ENCODE measurements at places on chromosomes 3 and 15.

- no peak for DNase-seq
Observed at GRCh38 chr3:42189736-42190135, 76.2 kb downstream of the CCK start.

DNA sequence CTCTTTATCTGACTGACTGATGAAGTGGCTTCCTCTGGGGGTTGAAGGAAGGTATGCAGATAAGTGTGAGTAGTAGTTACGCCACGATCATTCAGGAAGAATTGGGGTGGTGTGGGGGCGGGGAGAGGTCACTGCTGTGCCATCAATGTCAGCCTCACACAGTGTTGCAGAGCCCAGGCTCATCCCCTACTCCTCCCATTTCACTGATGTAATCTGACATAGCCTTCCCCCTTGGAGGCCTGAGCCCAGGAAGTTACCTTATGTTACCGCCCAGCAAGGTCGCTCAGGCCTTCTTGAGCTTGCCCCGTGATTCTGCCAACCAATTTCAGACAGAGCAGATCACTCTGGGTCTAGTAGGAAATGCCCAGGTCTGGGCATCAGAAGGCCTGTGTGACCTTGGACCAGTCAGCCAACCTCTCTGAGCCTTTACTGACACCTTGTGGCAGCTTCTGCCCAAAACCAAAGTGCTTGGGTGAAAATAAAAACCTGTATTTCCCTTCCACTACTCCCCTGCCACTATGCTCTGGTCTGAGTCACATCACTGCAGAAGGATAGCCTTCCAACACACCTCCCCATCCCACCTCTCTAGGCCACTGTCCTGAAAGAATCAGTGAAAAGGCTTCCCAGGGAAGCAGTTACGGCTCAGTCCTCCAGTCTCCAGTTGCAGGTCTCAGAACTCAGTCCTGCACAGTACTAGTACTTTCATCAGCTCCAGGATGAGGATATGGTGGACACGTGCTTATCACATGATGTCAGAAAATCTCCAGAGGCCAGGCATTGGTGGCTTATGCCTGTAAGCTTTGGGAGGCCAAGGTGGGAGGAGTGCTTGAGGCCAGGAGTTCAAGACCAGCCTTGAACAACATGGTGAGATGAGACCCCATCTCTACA lies 28.1 kb upstream of the INSYN1 start:
- no peak for DNase-seq

DNA sequence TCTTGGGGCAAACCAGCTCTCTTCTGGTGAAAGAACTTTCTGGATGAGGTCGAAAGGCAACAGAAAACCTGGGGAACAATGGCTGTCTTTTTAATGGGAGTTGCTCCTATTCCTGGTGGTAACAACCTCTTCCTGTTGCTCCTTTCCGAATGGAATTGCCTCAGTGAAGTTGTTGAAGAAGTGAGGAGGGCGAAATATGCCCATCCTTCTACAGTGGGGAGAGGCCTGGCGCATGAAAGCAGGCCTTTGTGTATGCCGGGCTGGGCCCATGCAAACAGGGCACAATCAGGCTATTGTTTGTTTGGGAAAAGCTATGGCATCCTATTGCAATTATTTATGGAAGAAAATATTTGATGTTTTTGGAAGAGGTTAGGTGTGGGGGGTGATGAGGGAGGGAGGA lies 166.9 kb downstream of the IGF1R start:
- no peak for DNase-seq

DNA sequence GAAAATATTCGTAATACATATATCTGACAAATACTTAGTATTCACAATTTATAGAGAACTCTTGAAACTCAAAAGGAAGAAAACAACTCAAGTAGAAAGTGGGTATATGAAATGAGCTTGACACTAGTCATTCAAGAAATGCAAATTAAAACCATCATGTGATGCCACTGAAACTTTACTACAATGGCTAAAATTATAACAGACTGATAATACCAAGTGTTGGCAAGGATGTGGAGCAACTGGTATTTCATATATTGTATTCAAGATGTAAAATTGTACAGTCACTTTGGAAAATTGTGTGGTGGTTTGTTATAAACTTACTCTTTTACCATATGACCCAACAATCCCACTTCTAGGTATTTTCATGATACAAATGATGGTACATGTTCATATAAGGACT lies 68.7 kb upstream of the AGTR1 start:
- no peak for DNase-seq

DNA sequence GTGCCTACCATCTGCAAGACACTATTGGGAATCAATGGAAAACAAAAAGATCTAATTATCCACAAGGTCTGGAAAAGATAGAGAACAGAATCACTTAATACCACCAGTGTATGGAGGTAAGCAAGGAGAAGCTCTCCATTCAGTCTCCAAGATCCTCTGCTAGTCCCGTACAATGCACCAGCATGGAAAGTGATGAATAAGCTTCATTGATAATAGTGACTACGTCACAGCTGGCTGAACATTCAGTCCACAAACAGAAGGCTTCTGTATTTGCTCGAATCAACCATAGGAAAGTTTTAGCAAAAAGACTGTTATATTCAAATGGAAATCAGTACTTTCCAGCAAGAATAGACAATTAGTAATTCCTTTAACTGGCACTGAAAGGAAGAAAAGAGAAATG lies 42.9 kb downstream of the IGSF11 start:
- no peak for DNase-seq
